Hippocampal formation (tissue), 2 donors: ENCODE measurements at places on chromosomes 3 and 15.

DNA sequence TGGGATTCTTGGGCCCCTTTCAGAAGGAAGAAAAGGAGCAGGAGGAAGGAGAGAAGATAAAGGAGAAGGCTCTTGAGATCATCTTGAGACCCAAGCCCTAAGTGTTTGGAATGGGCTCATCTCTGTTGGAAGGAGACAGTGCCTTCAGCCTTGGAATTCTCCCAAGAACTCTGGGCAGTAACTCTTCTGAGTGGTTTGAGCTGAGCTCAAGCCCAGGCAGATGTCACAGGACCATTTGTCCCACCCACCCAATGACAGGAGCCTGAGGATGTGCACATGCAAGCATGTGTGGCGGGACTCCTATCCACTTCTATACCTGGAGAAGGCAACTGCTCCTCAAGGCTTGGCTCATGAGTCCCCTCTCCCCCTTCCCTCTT, 14.6 kb upstream of the TMEM40 start:
- no peak for DNase-seq

DNA sequence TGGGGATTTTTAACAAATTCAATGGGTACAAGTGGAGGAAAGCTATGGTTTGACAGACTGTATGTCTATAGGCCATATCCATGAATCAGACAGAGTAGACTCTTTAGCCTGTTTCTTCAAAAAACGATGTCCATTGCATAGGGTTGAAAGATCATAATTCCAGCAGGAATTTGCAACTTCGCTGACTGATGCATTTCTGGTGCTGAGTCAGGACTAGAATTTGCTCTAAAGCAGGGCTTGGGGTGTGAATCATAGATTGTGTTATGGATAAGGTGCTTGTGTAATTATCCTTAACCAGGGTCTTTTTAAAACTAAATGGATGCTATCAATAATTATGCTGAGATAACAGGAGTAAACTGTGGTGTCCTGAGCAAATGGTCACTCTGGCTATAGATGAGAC, 200.4 kb upstream of the TBC1D5 start:
- DNase-seq: no peak

GRCh38 chr3:132898141-132898540, 140.1 kb upstream of the TMEM108 start:
- DNase-seq: no peak

DNA sequence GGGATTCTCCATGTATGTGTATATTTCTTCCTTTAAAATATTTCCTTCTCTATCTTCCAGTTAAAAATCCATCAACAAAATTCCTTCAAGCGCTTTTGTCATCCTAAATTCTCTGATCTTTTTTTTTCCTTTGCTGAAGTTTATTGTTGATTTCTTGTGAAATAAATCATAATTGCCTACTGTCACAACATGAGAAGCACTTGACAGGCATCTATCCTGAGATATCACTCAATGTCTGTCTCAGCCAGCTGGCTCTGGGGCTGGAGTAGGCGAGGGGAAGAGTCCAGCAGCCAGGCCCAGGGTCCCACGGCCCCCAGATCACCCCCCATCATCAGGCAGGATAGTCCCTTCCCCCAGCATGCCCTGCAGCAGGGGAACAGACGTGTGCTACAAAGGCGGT, 109.0 kb upstream of the TLE3 start:
- no peak for DNase-seq

DNA sequence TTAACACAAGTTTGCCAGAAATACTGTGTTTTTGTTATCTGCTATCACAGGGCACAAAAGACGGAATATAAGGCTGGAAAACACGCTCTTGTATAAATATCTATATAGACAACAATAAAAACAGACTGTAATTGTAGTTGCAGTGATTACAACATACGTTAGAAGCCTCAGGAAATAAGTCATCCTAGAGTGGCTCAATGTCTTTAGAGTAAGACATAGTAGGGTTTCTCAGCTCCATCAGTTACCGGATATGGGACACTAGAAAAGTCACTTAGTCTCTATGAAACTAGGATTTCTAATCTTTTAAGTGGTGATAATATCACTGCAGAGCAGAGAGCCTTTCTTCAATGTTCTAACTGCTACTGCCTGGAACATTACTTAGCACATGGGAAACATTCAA, 208.8 kb downstream of the STAG1 start:
- DNase-seq: no peak

DNA sequence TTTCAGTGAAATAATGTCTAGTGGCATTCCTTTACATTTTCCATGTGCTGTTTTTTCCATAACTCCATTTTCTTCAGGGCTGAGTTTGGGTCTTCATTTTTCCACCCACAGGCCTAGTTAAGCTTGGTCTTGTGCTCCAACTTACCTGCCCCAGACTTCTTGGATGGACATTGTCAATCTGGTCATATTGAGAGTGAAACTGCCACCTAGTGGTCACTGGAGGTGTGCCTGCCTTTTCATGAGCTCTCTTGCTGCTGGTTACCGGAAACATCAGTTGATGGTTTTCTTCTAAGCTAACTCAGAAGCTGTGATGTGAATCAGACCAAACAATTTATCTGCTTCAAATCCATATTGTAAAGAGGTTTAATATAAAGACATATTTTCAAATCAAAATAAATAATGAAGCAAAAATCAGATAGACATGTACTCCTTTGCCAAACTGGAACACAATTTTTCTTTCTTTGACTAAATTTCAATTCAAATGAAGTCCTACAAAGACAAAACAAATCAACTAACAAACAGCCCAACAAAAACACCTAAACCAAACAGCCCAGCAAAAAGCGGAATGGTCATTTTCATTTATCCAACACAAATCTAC, 135.1 kb upstream of the RASGRP1 start:
- DNase-seq: no peak

DNA sequence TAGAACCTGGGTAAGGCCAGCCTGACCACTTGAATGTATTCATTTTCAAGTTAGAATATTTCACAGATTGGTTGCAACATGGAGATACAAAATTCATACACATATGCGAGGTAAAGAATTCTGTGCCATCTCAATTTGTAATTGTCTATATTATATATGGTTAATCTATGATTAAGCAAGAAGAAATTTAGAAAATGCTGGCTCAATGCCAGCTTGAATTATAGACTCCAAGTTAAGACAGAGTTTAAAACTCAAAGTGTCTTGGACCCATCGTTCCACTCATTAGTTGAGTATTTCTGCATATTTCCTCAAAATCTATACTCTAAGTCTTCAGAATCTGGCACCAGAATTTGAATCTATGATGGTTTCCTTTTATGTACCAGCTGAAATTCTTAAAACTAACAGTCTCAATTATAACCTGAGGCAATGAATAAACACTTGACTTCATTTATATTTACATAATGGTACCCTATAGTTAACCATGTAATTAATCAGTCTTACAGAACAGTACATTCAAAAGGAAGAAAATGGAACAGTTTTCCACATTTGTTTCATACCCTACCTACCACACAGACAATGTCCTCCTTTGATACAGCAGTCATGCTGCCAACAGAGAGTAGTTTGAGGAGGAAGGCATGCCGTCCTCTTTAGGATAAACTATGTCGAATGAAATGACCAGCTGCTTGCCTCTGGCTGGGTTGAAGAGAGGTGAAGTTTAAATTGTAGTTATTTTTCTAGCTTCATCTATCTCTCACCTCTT, 95.7 kb downstream of the CD47 start:
- no peak for DNase-seq

GRCh38 chr15:74235962-74236361, at the start of gene CCDC33:
Gene CCDC33, plus strand, starts transcription at chr15:74236326. Its CDS starts 394 bp downstream, at chr15:74236720.
- no peak for DNase-seq

- DNase-seq: peak; percentile 39
Measured at GRCh38 chr3:4750306-4750968, 228.8 kb upstream of the BHLHE40 start.

DNA sequence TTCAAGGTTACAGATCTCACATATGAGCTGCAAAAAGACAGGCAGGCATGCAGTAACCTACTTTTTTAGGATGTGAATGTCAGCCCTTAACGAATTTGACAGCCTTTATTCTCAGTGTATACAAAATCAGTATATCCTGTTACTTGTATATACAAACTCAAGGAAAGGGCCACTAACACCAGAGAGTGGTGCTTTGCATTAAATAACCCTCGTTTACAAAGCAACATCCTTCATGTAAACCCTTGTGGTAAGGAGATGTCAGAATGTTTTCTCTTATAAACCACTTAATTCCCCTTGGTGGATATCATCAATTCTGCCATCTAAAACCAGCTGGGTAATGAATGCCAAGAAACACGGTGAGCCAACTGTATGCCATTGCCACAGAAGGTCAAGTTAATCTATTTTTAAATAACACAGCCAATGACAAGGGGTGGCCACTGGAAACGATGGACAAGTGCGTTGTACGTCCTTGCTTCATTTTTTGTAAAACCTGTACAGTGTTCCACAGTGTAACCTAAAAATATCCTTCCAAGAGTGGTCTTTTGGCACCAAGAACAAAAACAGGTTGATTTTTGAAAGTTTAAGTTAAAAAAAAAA, 7.5 kb downstream of the MAGI1 start:
- no peak for DNase-seq

GRCh38 chr3:61774279-61774890, 213.0 kb downstream of the PTPRG start:
- no peak for DNase-seq

DNA sequence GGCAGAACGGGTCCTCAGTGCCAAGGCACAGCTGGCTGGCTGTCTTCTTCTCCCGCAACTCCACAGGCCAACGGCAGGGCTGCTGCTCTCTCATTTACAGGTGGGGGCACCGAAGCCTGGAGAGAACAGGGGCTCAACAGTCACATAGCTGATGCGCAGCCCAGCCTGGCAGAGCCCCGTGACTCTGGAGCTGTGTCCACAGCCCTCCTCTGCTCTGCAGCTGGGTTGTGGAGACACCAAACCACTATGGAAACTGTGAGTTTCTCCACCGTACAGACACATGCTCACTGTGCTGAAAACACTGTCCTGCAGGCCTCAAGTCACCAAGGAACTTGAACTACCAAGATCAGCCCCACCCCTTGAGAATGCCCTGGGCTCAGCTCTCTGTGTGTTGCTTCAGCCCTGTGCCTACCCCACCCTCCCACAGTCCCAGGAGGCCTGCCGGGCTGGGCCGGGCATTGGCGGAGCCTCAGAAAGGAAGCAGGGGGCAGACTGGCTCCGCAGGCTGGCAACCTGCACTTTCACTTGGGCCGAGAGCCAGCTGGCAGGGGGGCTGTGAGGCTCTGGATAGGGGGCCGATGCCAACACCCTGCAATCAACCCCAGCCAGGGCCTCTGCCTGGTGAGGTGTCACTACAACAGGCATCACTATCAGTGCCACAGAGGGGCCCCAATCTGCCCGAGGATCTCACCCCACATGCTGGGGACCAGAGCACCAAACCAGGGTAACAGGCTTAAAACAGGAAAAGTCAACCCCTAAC, 113.7 kb upstream of the RPL32 start:
- peak; percentile 57 for DNase-seq

GRCh38 chr3:86961297-86961696, 29.7 kb downstream of the VGLL3 start:
- DNase-seq: no peak

DNA sequence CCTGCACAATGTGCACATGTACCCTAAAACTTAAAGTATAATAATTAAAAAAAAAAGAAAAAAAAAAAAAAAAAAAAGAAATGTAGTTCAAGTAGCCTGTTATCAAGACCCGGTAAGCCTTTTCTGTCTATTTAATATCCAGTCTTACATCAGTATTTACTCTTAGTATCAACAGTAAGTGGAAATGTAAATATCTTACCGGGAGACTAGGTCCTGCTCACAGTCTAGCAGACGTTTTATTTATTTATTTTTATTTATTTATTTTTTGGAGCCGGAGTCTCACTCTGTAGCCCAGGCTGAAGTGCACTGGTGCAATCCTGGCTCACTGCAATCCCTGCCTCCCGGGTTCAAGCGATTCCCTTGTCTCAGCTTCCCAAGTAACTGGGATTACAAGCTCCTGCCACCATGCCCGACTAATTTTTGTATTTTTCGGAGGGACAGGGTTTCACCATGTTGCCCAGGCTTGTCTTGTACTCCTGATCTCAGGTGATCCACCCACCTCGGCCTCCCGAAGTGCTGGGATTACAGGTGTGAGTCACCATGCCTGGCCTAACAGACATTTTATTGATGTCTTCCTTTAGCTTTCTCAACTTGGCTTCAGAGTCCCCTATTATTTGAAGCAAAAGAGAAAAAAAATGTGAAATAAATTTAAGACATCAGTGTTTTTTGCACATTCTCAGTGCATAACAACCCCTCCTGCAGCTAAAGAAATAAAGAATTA, 19.9 kb downstream of the C2CD4B start:
- no peak for DNase-seq

DNA sequence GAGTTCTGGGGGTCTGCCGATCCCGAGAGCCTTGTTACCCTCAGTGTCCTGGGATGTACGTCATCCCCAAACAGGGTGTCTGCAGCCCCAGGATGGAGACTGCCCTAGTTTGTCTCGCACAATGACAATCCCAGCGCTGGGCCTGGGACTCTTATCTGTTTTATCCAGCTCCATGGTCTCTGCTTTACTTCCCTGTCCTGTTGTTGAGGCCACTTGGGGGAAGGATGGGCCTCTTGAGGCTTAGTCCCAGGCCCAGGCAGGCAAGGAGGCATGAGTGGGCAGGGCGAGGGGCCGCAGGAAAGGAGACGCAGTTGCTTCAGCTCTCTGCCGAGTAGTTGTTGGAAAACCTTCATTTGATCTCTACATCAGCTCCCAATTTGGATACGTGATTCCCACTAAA, 17.4 kb downstream of the SMAD6 start:
- DNase-seq: no peak

DNA sequence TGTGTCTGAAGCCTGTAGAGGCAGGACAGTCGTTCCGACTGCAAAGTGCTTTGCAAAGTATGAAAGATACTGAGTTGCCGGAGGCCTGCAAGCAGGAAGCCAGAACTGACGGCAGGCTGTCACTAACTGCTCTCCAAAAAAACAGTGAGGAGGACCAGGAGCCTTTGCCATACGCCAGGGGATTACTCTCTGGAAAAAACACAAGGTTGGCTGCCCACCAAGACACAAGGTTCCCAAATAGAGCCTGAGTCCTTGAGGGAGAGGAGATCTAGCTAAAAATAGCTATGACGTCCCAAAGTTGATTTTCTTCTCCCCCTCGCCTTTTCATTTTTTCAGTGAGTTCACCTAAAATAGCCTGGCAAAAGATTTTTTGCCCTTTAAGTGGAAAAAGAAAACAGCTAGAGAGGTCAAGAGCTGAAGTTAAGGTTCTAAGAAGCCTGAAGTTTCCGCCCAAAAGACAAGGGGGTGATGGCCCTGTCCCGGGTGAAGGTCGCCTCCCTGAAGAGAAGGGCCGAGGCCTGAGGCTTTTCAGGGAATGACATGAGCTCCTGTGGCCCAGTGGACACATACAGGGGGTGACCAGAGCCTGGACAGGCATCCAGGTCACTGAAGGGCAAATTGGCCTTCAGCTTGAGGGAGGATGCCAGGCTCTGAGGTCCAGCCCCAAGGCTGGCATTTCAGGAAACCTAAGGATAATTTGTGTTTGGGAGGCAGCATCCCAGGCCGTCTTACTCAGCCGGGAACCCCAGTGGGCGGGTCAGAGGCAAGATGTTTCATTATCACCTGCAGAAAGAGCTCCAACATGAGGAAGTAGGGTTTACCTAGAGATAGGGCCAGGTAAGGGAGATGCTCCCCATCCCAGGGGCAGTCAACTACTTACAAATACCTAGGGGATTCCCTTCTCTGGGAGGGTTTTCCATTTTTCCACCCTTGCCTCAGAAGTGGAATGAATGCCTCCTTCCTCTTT, 44.9 kb upstream of the DGKG start:
- no peak for DNase-seq
